ENCODE measurements at places on chromosomes 11 and 22.

GRCh38 chr22:20624161-20624616, 116.8 kb downstream of the MED15 start:
- ATAC-seq, result peak; percentile 89

DNA sequence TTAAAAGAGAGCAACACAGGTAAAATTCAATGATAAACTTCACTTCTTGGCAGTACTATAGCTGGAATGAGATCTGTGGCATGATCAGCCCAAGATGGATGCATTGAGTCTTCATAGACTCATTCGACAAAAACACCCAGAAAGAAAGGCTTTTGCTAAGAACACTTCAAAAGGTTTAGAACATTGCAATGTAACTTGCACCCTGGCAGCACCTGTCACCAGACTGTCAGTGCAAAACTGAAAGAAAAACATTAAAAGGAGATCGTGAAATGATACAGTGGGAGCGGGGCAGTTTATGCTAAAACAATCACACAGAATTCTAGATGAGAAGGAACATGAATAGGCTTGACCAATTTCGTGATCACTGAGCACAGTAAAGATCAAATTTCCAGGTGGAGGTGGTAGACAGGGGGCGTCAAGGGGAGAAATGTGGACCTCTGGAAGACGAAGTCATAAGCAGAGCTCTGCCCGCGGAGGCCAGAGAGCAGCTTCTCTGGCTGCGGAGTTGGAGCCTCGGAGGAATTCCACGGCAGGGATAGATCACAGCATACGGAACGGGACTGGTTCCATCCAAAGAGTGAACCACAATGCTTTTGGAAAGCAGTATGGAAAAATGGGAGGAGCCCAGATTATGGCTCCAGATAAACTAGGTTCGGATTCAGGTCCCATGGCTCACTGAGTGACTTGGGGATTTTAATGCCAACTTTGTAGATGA, 11.9 kb downstream of the VSIG10L2 start:
- ATAC-seq, result no peak

GRCh38 chr11:69938206-69938605, 119.0 kb upstream of the FGF3 start:
- ATAC-seq, result no peak

DNA sequence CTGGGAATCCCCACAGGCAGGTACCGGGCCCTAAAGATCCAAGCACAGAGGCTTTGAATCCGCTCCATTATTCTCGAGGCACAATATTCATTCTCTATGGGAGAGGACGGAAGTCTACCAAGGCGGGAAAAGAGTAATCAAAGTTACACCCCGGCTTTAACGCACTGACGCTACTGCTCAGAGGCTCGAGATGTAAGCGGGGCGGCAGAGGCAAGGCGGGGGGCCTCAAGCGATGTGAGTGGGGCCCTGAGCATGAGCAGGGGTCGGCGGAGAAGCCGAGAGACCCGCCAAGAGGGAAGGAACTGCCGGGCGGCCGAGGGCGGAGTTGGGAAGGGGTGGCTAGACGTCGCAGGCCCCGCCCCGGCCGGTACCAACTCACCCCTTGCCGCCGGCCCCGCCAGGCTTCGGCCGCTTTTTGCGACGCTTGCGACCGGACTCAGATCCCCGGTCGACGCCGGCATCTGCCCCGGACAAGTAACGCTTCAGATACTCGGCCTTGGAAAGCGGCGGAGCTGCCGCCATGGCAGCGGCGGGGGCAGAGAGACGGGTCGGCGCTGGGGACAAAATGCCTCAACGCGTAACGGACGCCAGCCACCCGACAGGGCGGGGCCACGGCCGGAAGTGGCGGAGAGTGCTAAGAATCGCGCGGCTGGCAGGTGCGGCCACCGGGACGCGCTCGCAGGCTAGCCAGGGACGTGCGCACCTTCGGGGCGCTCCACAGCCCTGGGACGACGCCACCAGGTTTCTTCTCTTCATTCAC, at the start of gene BUD13:
TSS of gene BUD13 (minus strand) at position 545 of the 760 bp plus-strand sequence. CDS start at position 522, 23 bp downstream.
- ATAC-seq, result peak; percentile 96

DNA sequence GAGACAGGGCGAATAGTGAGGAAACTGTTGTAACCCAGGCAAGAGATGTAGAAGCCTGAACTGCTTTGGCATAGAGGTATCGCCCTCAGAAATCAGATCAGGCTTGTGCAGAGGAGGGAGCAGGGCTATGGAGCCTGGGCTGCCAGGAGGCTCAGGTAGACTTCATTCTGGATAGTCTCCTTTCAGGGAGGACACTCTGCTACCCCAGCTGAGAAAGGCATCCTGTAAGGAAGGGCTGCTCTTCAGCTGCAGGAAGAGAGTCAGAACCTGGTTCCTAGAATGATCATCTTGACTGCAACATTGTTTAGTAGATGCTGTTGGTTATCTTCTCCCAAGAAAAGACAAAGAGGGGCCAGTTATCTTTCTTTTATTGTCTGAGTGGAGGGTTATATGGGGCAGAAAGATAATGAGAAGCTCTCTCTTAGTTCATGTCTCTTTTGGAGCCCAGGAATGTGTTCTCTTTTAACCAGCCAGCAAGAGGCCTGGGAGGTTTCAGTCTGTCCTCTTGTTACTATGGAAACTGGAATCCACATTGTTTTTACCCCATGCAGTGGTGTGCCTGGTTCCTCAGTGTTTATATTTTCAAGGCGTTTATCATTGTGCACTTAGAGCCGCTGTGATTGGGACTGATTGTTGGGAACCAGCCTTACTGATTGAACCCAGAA, 95.7 kb downstream of the STIM1 start:
- ATAC-seq, result no peak

- no peak for ATAC-seq
Observed at GRCh38 chr11:120719348-120719747, 207.8 kb downstream of the GRIK4 start.

DNA sequence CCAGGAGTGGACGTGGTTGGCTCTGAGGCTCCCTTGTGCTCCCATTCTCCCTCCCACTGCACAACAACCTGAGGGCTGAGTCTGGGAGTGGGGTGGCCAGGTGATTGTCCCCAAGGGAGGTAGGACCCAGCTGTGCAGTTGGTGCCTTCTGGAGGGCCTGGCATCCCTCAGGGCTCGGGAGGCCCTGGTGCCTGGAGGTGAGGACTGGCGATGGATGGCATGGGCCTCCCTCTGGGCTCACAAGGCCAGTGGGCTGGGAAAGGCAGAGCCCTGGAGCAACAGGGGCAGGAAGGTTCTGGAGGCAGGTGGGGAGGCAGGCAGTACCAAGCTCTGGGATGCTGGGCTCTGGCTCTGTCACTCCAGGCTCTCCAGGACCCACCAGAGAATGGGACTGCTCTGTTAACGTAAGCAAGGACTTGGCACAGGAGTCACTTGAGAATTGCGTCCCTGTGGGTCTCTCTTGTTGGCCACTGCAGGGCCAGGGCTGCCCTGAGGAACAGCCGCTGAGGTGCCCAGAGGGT, 114.2 kb downstream of the KCNQ1OT1 start:
- ATAC-seq, result no peak

GRCh38 chr11:1844221-1845094, 5.7 kb downstream of the TNNI2 start:
- no peak for ATAC-seq

GRCh38 chr22:39625569-39626537, 55.3 kb downstream of the CACNA1I start:
- ATAC-seq, result no peak

DNA sequence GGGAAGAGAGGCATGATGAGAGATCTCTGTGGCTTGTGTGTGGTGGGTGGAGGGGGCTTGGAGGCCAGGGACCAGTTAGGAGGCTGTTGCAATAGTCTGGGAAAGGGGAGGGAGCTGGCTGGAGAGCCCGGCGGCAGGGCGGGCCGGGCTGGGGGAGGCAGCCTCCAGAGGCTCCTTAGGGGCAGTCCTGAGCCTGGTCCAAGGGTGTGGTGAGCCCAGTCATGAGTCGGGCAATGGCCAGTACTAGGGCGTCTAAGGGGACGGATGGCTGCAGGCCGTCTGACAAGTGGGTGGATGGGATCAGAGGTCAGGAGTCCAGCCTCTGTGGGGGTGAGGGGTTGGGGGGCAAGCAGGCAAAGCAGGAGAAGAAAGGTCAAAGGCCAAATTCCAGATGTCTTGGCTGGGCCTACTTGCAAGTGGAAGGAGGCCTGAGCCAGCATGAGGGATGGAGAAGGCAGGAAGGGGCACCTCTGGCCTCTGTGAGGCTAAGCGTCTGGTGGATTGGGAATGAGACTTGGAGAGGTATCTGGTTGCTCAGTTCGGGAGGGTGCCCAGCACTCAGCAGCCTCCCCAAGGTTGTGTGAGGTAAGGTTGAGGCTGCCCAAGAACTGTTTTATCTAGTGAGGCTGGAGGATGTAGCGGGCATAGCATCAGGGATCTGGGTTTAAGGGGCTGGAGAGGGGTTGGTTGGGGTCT, 6.0 kb upstream of the CD248 start:
- ATAC-seq, result no peak

- ATAC-seq, result no peak
Observed at GRCh38 chr11:115155320-115155719, 348.9 kb downstream of the CADM1 start.

DNA sequence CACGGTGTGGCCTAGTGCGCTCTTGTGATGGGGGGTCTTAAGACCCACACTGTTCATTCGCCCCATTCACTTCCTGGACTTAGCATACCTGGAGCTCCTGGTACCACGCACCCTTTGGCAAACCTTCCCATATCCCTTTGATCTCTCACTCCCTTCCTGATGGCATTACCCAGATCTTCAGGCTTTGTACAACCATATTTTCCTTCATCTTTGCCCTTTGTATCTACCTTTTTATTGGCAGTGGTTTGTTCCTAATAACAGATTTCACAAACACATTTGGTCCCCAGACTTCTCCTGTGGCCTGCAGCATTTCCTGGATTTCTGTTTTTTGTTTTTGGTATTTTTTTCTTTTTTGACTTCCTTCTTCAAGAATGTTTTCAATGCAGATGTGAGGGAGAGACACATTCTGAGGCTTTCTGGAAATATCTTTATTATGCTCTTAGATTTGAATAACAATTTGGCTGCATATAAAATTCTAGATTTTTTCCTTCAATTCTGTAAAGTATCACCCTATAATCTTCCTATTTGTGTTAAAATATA, 16.1 kb upstream of the IFITM3 start:
- ATAC-seq, result no peak

GRCh38 chr11:74950374-74950969, 1.4 kb downstream of the SPCS2 start:
- ATAC-seq, result no peak

Data from stimulated activated memory B cell treated with anti-CD40 and anti-IgM and Interleukin-4, amounts not matched to agents 10 μg/mL and 1 μg/mL and 100 μg/mL, for 72 hours (primary cell).